ENCODE measurements at places on chromosomes 12 and 14.
A peak's percentile ranks its signal among the peaks of the same experiment; 100 is the strongest.

- DNase-seq = peak; percentile 11
Measured at GRCh38 chr12:31835276-31835882, 106.6 kb upstream of the AMN1 start.

DNA sequence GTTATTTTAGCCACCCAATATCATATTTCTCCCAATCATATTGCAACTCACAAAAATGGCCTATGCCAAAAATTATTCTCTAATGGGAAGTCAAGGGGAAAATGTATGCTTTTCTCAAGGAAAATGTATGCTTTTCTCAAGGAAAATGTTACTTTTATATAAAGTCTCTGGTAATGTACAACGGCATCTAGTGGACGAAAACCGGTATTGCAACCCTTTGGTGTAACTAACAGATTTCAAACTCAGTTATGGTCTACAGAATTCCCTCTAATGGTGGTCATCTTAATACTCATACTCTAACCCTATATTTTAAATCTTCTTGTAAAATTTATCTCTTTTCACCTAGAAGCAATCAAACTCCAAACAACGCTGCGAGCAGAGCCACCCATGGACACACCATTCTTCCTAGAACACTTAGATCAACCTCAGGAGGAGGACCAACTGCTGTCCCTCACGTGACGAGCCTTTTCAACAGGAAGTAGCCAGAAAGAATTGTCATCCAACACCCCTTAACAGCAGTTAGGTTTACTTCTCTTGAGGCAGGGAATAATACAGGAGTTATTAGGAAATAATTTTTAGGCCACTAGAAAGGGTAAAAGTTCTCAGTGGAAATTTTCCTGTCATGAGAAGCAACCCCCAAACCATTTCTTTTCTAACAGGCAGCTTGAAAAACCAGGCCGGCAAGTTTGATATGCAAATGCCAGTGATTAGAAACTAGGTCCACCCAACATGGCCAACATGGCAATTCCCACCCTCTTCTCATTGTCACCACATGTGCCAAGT, 20.1 kb downstream of the APOBEC1 start:
- peak; percentile 26 for DNase-seq

DNA sequence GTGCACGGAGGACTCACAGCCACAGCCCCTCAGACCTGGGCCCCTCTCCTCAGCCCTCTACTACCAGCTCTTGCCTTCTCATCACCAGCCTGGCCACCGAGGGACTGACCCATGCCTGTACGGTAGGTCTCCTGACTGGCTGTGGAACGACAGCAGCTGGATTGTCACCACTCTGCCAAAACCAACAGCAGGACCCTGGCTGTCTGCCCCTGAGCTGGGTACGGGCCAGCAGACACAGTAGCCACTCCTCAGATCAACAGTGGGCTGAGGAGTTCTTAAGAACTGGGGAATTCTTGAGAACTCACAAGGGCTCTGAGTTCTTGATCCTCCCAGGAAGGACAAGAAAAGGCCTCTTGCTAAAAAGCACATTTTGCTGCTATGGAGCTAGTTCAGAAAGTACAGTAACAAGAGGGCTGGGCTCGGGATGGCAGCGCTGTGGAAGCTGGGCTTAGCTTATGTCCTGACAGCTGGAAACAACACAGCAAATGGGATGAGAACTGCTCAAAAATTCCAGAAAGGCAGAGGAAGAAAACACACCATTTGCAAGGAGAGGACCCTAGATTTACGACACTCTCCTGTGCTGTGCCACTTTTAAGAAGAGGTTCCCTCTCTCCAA, 176.4 kb downstream of the ANO2 start:
- DNase-seq = no peak

- DNase-seq = peak; percentile 36
Measured at GRCh38 chr14:69917287-69917686, 38.1 kb downstream of the SMOC1 start.

- DNase-seq = no peak
Measured at GRCh38 chr14:99592933-99593753, 10.9 kb downstream of the CCDC85C start.

- DNase-seq = no peak
Measured at GRCh38 chr14:44168566-44168965, 338.5 kb downstream of the FSCB start.

DNA sequence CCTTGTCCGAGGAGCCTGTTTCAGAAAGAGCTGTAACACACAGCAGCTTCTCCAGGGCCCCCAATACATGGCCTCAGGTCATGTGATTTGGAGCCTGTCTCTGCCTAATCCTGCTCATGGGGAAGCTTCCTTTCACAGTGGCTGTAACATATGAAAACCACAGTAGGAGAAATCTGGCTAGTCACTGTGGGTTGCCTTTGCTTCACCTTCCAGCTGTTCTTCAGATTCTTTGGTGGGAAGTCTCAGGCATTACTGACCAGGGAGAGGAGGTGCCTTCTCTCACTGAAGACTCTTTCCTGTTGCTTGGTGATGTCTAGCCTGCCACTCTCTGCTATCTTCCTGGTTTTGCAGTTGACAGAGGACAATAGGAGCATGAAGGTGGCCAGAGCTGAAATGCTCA, 350.6 kb downstream of the DPF3 start:
- DNase-seq = peak; percentile 22

- DNase-seq = peak; percentile 78
Measured at GRCh38 chr14:65281991-65282895, 130.3 kb upstream of the FUT8 start.

GRCh38 chr12:132342251-132343227, 13.2 kb upstream of the GALNT9 start:
- DNase-seq = no peak

DNA sequence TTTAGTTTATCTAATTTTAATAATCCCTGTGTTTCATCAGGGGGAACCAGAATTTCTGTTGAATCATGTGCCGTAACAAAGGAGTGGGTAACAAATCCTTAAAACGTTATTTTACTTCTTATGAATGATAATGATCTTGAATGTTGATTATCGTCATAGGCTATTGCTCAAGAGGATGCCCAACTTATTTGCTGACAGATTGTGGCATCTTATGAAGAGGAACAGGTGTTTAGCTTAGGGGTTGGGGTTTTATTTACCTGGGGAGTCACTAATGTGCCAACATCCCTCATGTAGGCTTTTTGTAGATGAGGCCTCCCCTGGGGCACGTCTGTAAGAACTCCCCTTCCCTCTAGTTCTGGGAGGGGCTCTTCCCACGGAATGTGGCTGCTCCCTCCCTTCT, 32.4 kb upstream of the TMX1 start:
- DNase-seq = no peak

DNA sequence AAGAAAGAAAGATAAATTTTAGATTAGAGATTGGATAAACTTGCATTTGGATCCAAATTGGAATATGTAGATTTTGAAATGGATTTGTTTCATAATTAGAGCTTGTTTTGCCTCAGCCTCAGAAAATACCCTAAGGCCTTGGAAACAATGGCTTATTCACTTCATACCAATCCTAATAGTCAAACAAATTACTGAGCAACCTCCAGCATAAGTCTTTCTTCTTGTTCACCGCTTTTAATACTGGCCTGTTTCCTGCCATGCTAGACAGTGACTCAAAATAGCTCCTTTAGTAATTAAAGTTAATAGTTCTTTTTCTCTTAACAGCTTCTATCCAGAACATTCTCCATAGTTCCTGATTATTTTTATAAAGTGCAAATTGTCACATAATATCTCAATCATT, 110.9 kb upstream of the DNM1L start:
- peak; percentile 93 for DNase-seq

GRCh38 chr14:63342371-63342770, 23.6 kb upstream of the GPHB5 start:
- no peak for DNase-seq

DNA sequence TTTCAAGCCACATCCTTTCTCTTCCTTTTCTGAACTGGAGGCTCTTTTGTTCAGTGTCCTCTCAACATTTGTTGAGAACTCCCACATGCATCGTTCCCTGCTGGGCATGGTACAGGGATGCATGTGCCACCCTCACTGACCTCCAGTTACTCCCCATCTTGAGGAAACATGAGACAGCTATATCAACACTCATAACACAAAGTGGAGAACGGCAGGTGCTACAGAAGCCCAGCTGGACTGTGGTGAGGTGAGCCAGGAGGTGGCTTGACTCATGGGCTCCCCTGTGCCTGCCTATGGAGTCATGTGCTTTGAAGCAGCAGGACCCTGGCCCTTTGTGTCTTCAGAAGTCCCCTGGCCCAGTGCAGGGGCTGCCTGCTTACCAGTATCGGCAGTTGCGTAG, 9.7 kb downstream of the MYH6 start:
- no peak for DNase-seq

DNA sequence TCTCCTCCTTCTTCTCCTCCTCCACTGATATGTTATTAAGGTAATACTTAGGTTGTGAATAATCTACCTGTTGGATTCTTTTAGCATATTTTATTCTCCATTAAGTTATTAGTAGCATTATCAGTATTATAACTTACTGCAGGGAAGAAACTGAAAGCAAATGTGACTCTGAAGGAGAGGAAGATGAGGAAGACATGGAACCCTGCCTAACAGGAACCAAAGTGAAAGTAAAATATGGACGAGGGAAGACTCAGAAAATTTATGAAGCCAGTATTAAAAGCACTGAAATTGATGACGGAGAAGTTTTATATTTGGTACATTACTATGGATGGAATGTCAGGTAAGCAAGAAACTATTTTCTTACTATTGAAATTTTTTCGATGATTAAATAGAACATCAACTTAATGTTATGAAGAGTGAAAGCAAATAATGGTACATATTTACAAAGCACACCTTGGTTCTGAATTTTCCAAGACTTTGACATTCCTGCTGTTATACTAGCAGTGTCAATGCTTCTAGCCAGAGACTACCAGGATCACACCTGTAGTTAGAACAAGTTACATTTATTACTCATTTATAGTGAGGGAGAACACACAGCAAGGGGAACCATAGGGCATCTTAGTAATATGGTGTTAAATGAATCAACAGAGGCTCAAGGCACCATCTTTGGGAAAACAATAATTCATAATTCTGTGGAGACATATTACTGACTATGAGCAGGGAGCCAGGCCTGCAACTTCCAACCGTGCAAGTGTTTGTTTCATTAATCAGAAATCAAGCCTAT, 42.0 kb upstream of the TOMM20L start:
- peak; percentile 3 for DNase-seq

DNA sequence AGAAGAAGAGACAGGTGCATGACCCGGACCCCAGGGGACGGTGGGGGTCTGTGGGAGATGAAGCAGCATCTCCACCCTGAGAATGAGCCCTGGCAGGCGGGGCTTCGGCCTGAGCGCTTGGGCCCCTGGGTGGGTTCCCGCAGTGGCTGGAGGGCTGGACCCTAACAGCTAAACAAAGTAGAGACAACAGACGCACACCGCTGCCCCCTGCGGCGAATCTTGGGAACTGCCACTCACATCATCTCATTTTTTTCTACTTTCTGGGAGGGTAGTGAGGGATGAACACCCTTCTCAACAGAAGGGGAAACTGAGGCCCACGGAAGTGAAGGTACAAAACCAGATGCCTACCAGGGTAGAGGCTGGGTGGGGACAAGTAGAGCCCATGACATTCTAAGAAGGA, 104.7 kb downstream of the RFLNA start:
- no peak for DNase-seq

DNA sequence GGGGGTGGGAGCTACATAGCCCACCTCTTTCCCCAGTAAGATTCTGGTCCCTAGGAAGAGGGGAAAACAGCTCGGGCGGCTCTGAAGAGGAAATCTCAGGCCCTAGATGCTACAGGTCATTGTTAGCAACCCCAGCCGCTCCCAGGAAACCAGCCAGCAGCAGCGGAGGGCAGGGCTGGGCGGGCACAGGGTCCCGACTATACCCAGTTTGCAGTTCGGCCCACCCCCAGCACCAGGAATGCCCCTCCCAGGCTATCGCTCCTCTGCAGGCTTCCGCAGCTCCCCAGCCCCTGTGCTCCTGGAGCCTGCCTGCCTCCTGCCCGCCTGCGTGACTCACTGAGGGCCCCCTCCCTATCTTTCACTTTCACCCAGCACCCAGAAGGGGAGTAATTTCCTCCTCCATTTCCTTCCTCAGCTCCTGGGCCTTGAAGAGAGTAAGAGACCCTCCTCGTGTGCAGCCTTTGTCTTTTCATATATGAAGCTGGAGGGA, 27.2 kb upstream of the PNMA1 start:
- DNase-seq = peak; percentile 73

DNA sequence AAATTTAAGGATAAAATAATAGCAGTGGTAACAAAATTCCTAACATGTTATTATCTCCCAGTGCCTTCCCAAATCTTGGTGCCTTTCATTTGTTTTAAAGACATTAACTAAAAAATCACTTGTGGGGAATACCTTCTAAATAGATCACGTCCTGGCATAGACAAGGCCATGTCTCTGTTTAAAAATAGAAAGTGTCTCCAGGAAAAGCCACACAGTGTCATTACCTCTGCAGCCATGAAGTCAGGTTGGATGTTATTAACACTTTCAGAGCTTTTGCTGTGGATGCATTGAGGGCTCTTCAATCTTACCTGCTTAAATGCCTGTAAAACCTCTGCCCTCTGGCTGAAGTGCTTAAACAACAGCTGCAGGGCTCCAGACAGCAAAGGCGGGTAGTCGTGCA, 211.1 kb downstream of the ITPR2 start:
- no peak for DNase-seq

DNA sequence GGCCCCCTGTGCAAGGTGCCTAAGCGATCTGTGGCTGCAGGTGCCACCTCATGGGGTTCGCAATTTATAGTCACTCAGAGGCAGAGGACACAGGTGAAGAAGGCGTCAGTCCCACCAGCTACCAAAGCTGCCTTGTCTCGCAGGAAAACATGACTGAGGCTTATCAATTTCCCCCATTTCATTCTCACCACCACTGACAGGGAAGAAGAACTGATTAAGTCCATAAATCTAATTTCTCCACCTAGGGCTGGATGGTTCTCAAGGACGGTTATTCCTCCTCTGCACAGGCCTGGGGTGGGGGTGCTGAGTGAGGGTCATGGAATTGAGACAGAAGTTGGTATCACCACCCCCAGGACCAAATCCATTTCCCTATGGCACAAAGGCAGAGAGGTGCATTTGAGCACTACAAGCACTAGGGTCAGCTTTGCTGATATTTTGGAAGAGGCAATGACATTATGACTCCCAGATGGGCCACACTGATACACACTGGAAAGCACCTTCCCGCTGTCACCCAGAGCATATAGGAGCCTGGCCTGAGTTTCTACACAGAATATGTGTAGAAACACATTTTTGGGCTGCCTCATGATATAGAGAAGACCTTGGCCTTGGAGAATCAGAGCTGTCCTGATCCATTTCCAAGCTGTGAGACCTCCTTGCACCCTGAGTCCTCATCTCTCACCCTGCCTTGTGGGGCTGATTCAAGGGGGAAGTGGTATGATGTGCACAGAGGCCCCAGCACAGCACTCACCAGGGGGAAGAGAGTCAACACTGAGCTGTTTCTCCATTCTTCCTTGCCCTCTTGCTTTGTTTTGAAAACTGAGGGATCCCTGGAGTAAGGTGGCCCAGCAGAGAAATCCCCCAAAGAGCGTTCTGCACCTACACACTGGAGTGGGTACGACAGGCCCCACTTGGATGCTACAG, 59.4 kb downstream of the PITPNM2 start:
- no peak for DNase-seq

Measured in iris pigment epithelial cell (primary cell).